AG04450 (cell line): ENCODE measurements at places on chromosomes 3 and 15. TPM values are rescaled to one million over a fixed set of nuclear protein-coding genes. Genes with fewer than 3 reads are reported as not detected.

GRCh38 chr15:69983696-69984265 lies 113.9 kb downstream of the TLE3 start:
- DNase-seq = no peak

GRCh38 chr3:129025691-129026435 lies 24.8 kb downstream of the EFCC1 start:
- no peak for DNase-seq

DNA sequence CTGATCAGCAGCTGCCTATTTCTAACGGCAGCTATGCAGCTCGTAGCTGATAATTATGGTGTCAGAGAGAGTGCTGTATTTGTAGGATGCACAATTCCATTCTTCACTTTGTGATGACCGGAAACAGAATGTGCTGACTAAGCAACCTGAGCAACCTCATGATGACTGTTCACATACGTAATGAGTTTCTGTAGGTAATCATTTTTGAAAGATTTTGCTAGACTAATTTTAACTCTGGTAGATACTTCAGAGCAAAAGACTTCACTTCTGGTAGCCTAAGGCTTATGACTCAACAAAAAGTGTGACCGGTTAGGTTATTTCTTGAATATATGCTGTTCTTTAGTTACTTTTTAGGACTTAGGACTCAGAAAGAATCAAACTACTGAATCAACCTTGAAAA lies 567.7 kb downstream of the NAALADL2 start:
- no peak for DNase-seq

Gene EAF1
- 9.7 and 11.0 TPM in 2 replicates for polyA plus RNA-seq

GRCh38 chr3:7692866-7693265 lies 808.8 kb upstream of the LMCD1 start:
- DNase-seq = no peak

Gene SCN11A
- polyA plus RNA-seq = 0.05 TPM in 2 replicates

DNA sequence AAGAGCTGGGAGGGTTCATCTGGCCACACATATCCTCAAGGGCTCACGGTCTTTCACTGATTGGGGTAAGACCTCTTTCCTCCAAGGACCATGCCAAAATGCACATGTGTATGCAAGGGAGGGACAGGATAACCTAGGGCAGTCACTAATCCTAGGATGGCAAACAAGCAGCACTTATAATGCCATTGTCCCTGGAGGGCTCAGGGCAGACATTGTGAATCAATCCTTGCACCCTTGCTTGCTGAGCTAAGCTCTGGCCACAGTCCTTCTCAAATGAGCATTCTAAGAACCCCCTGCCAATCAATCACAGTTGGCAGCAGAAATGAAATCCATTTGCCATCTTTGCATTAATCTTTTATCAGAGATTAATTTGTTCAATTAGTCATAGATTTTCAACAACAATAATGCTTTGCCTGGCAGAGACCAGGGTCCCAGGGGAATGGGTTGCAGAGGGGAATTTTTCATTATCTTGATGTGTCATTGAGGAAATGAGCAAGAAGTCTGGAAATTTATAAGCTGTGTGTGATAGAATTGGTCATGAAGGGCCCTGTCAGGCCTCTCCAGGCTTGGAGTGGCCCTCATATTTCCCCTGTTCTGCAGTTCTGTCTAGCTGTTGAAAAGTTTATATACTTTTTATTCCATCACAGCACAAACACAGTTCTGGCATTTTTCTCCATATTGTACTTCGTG lies 57.2 kb upstream of the KY start:
- no peak for DNase-seq

DNA sequence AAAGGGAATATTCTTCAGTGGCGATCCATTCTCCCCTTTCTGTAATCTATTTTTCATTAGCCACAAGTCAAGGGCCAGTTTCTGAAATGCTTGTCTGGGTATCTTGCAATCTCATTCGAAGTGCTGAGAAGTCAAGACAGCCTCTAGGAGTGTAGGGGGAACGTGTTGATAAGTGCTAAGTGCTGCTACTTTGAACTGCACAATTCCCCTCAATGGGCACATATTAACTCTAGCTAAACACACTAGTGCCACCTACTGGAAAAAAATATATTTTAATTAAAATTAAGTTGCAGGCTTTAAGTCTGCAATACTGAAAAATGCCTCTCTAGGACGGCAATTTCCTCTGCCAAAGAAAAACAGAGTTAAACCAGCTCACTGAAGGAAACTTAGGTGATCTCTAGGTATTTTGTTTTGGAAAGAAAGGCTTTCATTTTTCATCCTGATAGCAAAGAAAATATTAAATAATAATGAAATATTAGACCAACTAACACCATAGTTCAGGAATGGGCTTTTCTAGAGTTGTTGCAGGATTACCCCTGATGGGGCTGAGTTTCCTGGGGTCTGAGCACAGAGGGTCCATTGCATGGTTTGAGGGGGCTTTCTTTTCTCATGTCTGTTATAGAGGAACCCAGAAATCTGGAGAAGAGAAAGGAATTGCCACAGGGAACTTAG lies 181.9 kb upstream of the KBTBD8 start:
- DNase-seq = peak; percentile 47

DNA sequence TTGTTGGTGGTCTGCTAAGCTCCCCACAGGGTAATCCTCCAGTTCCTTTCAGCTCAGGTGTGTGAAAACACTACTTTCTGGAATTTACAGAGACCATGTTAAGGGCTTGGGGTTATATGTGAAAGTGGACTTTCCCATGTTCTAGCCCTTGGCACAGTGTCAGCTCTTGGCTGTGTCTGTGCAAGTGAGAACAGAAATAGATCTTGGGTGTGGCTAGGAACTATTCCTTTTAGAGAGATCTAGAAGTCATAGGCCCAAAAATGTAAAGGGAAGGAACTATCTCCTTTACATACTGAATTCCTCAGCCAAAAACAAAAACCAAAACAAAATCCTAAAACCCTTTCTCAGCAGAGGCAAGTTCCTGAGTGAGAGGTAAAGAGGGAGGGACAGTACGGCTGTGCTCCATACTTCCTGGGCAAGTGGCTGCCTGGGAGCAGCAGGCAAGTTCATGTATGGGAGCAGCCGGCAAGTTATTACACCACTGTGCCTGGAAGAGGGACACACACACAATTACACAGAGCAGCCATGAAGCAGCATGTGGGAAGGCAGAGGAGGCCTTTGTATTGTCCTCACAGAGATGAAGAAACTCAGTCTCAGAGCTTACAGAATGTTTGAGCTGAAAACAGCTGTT lies 19.9 kb upstream of the C3orf62 start:
- no peak for DNase-seq

Gene DLL4
- polyA plus RNA-seq = 1.5 and 2.6 TPM in 2 replicates

Gene EFHB
- polyA plus RNA-seq = 0.24 and 0.33 TPM in 2 replicates

Gene TMEM45A
- polyA plus RNA-seq = 33.0 and 42.8 TPM in 2 replicates

DNA sequence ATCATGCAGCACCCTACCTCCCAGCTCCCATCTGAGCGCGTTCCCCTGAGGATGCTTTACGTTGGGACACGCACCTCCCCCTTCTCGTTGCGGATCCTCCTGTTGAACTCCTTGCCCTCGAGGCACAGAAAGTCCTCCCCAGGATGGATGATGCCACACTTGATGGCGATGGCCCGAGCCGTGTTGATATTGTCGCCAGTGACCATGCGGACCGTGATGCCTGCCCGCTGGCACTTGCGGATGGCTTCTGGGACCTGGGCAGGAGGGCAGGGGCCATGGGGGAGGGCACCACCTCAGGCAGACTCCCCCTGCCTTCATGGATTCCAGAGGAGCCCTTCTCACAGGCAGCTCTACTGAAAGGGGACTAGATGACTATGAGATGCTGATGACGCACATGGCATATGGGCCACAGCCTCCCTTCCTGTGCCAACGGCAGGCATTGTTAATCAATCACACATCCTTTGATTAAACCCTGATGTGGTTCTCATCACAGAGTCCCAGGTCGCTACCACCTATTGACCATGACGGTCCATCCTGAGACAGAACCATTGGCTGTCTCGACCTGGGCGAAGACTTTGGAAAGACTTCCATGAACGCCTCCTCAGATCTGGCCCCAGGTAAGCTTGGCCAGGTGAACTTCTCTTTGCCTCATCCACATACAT lies 29.5 kb upstream of the SEC13 start:
- no peak for DNase-seq

Gene THRB
- polyA plus RNA-seq = 0.02 TPM in 1 of 2 replicates, not detected in the other

DNA sequence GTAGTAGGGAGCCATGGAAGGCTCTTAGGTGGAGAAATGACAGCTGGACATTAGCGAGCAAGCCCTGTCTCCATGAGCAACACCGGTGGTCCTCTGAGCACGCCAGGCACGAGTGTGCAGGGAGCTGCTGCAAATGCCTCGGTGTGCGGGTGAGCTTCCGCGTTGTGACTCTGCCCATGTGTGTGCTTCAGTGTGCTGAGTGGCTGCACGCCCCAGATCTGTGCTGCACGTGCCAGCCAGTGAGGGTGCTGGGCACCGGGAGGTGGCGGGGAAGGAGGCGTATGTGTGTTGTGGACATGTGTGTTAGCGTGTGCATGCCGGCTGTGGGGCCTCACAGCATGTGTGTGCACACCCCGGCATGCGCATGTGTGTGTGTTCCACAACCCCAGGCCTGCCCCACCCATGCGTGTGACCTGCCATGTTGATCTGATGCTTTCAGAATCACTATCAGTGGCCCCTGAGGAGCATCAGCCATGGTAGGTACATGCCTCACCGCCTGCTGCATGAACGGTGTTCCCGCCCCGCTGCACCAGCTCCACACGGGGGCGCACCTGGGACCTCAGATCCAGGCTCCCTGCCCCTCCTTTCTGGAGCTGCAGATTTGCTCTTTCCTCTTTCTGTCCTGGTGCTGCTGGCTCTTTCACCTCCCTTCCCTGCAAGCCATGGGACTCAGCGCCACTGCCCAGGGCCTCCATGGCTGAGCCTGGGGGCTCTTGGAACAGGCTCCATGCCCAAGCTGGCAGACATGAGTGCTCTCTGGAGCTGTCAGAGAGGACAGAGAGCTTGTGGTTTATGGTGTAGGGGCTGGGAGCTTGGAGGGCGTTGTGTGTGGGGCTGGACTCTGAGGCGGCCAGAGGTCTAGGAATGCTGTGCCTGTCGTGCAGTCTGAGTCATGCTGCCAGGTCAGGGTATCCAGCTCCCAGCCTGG lies 169.4 kb downstream of the TBC1D2B start:
- DNase-seq = no peak

- no peak for DNase-seq
Measured at GRCh38 chr3:29285471-29286071, 4.7 kb downstream of the RBMS3 start.

- DNase-seq = no peak
Measured at GRCh38 chr15:41161736-41162135, 45.7 kb upstream of the INO80 start.

GRCh38 chr3:64694114-64694513 lies 6.3 kb upstream of the ADAMTS9 start:
- no peak for DNase-seq

DNA sequence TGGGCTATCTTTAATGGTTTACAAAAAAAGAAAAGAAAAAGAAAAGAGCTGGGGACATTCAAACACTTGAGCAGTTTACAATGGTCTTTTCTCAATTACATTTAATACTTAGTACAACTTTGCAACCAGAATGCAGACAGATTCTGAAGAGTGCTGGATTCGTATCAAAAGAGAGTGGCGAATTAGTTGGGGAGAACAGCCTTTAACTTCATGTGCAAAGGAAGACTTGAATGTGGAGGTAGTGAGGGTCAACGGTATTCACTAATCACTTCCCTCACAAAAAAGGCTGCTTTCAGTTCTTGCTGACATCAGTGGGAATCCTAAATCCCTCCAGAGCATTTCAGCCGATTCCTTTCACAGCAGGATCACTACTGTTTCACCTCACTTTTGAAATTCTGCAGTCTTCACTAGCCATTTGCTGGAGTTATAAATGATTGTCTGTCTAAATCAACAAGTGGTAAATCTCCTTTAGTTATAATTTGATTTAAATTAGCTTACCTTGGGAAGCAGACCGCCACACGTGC lies 323.0 kb upstream of the SEMA6D start:
- no peak for DNase-seq

Gene AGTR1
- polyA plus RNA-seq = 0.20 and 0.35 TPM in 2 replicates

Gene SOX2
- not detected in 2 replicates for polyA plus RNA-seq

DNA sequence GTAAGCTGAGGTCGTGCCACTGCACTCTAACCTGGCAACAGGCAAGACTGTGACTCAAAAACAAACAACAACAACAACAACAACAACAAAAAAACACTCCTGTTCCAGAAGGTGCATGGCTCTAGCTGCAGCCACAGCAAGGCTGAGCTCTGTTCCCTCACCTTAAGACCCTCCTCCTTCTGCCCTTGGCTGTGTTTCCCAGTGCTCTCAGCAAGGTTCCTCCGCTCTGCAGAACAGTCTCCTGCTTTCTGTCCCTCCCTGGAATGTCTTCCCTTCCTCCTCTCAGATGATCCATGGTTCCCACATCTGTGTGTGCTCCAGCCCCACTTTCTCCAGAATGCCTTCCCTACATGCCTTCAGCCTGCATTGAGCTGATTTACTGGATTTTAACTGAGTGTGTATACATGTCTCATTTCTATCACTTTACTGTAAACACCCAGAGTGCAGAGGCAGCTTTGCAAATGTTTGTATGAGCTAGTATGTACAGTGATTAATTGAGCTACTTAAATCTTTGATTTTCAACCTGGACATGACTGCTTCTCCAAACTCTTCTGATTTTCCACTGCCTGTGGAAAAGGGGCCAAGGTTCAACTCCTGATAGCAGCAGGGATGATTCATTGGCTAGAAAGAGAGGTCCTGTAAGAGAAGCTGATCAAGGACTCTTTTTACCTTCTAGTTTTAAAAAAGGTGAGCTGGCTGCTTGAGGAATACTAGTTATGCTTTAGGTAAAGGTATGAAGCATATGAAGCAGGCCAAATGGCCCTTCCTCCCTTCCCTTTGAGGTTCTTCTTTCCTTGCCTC lies 14.7 kb downstream of the ANKUB1 start:
- DNase-seq = no peak

DNA sequence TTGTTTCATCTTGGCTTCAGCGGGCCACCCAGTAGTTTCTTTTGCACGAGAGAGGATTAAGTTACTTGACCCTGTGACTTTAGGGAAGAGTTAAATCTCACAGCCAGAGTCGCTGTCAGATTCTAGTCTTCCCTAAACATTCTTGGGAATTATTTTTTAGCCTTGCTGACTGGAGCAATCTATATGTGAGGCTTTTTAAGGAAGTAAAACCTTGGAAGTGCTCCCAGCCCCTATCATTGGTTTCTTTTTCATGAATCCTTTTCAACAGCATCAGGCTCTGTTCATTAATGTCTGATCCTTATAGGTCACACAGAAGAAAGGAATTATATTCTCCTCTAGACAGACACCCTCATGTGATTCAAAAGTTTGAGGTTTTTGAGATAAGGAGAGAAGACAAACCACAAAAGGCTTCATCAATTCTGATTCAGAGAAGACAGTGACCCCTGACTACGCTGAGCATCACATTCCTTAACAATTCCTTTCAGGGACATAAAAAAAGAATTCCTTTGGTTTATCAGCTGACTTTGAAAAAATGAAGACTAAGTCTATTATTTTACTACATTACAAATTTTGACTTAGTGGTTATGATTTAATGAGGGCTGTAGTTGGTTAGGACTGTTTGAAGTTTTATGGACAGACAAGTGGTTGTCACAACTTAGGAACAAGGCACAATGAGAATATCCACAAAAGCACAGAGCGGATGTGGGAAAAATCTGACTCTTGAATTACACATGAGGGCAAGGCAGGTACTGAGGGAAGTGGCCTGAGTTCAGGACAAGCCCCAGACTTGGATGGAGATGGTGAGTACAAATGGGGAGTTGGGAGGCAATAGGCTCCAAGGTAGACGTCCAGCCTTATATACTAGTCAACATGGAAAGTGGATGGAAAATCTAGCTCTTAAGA lies 171.1 kb upstream of the STT3B start:
- DNase-seq = no peak
